Stimulated activated naive CD8-positive, alpha-beta T cell treated with anti-CD3 and anti-CD28 coated beads, Interleukin-15, Interleukin-2, amounts not matched to agents 100 U/mL and 50 U/mL, for 24 hours (primary cell): ENCODE measurements at places on chromosomes 13 and 19.

- no peak for DNase-seq
Measured at GRCh38 chr13:89239361-89240127, 1568.4 kb downstream of the SLITRK5 start.

DNA sequence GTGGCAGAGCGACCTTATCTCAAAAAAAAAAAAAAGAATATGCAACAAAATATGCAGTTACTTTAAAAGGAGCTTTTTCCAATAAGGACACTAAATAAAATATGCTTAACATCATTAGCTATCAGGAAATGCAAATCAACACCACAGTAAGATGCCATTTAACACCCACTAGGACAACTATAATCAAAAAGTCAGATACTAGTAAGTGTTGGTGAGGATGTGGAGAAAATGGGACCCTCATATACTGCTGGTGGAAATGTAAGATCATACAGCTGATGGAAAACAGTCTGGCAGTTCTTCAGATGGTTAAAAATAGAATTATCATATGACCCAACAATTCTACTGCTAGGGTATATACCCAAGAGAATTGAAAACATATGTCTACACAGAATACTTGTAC is 24.5 kb upstream of the AKT2 start:
- no peak for DNase-seq

- no peak for DNase-seq
Measured at GRCh38 chr13:63774133-63774532, 2358.5 kb upstream of the PCDH20 start.

DNA sequence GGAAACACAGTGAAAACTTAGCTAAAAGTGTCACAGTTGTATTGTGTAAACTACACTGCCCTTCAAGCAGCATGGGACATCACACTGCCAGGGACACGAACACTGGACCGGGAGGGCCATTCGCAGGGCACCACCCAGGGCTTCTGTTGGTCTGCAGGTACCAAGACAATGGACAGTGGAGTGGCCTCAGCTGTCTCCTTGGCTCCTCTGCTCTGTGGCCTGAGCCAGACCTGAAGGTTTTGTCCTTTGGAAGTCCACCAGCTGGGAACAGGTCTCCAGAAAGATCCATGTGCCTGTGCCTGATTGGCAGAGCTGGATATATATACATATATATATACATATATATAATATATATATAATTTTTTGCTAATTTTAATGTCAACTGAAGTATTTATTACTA is 149.8 kb downstream of the ZNF536 start:
- DNase-seq, result no peak

DNA sequence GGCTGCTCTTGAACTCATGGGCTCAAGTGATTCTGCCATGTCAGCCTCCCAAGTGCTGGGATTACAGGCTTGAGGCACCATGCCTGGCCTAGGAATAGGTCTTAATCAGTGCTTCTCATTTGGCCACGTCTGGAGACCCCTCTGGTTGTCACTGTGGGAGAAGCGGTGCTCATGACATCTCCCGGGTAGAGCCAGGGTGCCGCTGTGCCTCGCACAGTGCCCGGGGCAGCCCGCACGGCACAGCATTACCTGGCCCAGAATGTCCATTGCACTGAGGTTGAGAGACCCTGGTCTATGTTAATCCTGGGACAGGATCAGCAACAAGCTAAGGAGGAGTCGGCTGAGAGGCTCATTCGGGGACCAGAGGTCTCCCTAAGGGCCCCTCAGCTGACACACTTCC is 160.8 kb downstream of the EFNB2 start:
- no peak for DNase-seq

DNA sequence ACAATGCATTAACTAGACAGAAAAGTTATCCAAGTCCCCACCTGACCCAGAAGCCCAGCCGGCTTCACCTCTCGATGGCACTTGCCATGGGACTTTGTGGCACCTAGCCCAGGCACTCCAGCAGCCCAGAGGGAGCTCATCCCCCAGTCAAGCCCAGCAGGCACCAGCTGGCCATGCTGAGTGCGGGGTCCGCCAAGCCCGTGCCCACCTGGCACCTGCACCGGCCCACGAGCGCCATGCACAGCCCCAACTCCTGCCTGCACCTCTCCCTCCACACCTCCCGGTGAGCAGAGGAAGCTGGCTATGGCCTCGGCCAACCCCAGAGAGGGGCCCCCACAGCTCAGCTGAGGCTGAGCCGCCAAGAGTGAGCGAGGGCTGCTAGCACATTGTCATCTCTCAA is 1759.1 kb downstream of the OLFM4 start:
- no peak for DNase-seq

DNA sequence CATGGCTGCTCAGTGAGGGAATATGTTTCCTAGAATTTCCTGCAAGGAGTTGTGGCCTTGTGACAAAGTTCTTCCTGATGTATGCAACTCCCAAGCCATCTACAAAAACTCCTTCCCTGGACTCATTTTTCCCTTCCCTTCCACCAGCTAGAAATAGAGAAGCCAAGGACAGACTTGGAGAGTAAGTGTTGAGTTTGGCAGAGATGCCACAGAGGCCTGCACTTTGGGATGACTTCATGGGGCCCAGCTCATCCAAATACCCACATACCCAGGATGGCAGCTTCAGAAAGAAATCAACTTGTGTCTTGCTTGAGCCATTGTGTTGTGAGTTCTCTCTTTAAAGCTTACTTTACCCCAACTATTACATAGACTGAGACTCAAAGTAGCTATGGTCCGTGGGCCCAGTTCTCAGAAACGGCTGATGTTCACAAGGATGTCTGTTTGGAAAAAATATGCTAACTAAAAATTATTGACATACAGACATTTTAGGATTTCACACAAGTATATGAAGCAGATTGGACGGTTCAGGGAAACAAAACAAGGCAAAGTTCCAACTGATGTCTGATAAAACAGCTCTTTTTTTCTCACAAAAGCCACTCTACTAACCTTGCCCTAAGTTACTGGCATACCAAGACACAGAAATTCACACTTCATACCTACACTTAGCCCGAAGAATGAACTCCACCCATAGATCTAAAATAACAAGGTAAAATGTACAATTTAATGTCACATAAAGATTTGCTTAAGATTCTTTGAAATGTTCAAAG is 107.9 kb downstream of the NALCN start:
- no peak for DNase-seq

DNA sequence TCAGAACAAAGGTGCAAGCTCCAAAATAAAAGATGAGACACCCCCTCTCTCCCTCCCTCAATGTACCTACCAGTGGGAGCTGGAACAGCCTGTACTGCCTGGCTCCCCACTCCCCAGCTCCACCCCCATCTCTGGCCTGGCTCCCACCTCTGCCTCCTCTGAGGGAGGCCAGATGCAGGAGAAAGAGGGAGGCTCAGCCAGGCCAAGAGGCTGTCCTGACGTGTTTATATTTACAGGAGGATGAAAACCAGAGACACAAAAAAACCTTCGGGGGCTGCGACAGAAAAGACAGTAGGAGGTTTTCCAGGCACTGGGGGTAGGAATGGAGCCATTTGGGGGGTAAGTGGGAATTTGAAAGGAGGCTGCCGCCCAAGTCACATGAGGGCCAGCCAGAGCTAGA is 19.7 kb downstream of the ARHGEF18 start:
- no peak for DNase-seq

- no peak for DNase-seq
Measured at GRCh38 chr13:67914535-67914934, 684.4 kb upstream of the PCDH9 start.

DNA sequence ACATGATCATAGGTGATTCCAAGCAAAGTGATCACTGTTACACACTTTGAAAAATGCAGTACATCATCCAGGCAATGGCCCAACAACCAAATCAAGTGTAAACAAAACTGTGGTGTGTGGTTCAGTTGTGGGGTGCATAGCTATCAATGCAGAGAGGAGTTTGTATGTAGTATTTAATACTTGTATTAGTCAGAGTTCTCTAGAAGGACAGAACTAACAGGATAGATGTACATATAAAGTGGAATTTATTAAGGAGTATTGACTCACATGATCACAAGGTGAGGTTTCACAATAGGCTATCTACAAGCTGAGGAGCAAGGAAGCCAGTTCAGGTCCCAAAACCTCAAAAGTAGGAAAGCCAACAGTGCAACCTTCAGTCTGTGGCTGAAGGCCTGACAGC is 249.3 kb upstream of the HTR2A start:
- DNase-seq, result no peak

DNA sequence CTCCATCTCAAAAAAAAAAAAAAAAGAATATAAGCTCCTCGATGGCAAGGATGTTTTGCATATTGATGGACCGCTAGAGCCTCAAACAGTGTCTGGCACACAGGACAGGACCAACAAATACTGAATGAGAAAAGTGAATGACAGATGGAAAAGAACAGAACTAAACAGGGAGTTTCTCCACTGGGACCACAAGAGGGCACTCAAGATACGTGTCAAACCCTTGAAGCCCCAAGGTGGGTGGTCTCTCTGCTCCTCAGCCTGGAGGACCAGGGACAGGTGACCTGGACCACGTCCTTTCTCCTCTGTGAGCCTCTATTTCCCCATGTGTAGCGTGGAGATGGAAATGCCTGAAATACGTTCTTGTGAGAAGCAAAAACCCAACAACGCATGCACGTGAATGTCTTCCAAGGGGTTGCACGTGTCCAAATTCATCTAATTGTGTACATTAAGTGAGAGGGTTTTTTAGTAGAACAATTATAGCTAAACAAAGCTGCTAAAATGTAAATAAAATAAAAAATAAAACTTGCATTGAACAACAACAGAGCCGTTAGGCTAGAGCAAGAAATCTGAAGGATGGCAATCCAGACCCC is 5.7 kb upstream of the CDC42EP5 start:
- DNase-seq, result no peak

GRCh38 chr13:51156648-51157047 is 45.6 kb upstream of the C13orf42 start:
- no peak for DNase-seq

DNA sequence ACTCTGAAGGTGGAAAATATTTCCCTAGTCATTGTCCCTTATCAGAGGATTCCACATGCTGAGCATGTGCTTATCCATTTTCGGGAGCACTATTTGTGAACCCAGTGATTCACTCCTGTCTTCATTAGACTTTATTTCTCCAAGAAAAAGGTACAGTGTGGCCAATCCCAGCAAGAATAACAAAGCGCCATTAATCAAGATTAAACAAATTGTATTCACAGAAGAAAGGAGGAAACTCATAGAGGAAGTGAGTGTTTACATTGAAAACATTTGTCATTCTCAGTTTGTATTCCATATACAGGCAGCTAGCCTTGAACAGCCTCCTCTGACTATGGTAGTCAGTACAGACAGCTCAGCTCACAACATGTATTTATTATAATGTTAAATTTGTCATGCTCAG is 1669.9 kb upstream of the SPRY2 start:
- no peak for DNase-seq

DNA sequence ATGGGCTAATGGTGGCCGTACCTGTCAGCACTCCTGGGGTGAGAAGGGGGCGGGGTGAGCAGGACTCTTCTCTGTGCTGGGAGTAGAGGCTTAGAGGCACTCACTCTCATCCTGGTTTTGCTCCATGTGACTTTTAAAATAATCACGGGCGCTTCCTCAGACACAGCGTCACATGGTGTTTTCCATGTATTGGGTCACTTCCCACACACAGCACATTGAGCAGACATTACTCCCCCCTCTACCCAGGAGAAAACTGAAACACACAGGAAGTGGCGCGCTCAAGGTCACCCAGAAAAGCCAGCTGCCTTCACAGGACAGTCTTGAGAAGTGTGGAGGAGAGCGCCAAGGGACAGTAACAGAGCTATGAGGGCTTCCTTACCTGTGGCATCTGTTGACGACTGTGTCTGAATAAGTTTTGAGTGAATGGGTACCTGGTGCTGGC is 23.2 kb downstream of the SPATA13 start:
- DNase-seq, result no peak

DNA sequence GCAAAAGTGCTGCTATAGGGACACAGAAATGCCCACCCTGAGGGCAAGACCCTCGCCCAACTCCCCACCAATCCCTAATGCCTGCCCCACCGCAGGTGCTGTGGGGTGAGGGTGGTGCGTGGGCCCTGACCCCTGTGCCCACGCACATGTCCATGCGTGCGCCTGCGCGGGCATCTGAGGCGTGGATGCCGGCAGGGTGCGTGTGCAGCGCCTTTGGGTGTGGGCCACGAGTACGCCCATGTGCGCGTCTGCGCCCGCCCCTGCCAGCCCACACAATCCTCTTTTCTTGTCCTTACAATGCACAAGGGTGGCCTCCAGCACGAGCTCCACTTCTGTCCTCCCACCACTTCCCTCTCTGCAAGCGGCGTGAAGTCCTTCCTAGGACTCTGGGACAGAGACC is 14.3 kb downstream of the FUT6 start:
- DNase-seq, result no peak
